ENCODE measurements at places on chromosomes 16 and 17. TPM values are rescaled to one million over a fixed set of nuclear protein-coding genes. Genes with fewer than 3 reads are reported as not detected.

GRCh38 chr17:49817993-49818392, 29.5 kb downstream of the KAT7 start:
- no peak for DNase-seq

Gene KCNG4
- total RNA-seq, result not detected

Gene ZNF624
- total RNA-seq, result 3.9 TPM

- no peak for DNase-seq
These were observed 14.2 kb downstream of the ANKFY1 start for GRCh38 chr17:4249452-4250029.

DNA sequence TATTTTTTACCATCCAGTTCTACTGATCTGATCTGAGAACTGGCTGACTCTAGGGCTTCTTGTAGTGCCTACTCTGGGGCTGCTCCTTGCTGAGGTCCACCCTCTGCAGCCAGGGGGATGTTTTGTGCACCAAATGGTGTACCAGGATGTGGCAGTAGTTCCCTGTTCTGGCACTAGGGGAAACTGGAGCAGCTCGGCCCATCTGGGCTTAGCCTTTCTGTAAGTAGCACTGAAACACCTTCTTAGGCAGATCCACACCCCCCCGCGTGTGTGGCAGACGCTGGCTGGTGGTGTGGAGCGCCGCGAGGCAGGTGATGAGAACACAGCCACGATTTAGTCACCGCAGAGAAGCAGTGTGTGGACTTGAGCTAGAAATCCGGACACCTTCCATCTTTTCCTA, 17.0 kb downstream of the DUSP14 start:
- no peak for DNase-seq

- no peak for DNase-seq
These were observed 13.6 kb downstream of the CMIP start for GRCh38 chr16:81458149-81458669.

Gene HOXB3
- total RNA-seq, result 7.5 TPM

GRCh38 chr17:17300624-17301568, 2.3 kb upstream of the NT5M start:
- no peak for DNase-seq

Gene LITAFD
- not detected for total RNA-seq

Gene CDH13
- 62.3 TPM for total RNA-seq

Gene FBXL20
- 7.2 TPM for total RNA-seq

DNA sequence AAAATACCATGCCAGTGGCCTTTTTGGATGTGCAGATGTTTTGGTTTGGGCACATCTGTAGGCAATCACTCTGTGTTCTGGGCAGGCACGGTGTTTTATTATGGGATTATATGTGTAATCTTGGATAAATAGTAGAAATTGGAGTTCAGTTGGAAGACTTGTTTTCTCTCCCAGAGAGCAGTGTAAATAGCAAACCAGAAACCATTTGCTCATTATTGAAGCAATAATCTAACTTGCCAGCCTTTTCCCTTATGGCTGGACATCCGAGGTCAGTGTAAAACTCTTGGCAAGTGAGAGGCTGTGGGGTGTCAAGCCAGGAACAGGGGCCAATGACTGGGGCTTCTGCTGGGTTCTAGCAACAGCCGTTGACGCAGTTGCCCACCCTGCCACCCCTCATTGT, 69.9 kb downstream of the IRX3 start:
- DNase-seq, result no peak

GRCh38 chr17:32277284-32277683, 11.7 kb downstream of the RHBDL3 start:
- DNase-seq, result no peak

- no peak for DNase-seq
These were observed 16.6 kb upstream of the G6PC1 start for GRCh38 chr17:42883802-42884558.

DNA sequence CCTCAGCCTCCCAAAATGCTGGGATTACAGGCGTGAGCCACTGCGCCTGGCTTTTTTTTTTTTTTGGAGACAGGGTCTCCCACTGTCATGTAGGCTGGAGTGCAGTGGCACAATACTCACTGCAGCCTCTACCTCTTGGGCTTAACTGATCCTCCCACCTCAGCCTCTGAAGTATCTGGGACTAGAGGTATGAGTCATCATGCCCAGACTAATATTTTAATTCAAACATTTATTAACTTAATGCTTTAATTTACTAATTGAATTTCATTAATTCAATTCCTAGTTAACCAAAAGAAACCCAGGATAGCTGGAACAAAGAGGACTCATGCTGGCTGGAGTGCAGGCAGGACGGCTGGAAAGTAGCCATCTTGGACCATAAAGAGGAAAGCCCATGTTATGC, 14.0 kb upstream of the KPNB1 start:
- no peak for DNase-seq

- no peak for DNase-seq
These were observed 80.1 kb upstream of the RPL38 start for GRCh38 chr17:74123350-74123749.

- no peak for DNase-seq
These were observed 187.7 kb downstream of the XYLT1 start for GRCh38 chr16:17283016-17283415.

Gene CFAP97D1
- under 0.01 TPM for total RNA-seq

- DNase-seq, result no peak
These were observed 816.2 kb upstream of the SOX9 start for GRCh38 chr17:71304498-71305158.

DNA sequence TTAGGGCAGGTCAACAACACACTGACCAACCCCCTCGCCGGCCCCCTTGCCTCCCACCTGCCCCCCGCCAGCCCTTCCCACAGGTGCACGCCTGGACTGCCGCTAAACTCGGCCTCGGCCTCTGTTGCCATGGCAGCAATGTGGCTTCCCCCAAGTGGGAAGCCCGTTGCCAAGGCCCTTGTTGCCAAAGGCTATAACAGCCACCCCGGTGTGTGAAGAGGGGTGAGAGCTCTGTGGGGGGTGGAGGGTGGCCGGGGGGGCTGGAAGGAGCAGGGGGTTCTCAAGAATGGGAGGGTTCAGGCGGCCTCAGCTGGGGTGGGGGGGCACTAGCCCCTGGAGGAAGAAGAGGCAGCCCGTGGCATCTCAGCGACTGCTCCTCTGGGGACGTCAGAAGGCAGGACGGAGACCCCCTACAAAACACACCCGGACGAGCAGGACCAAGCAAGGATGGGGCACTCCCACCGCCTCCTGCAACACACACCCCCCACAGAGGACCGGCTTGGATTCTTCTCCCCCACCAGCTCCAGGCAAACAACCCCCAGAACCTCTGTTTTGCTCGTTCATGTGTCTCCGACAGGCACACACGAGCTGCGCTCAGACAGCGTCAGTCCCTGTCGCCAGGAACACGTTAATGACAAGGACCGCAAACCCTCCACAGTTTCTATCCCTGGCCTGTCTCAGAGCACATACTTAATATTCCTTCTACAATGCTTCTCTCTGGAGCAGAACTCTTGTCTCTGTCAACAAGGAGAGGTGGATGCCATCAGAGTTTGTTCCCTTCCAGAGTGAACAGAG, 55.7 kb downstream of the ABR start:
- no peak for DNase-seq

Gene MARCHF10
- total RNA-seq, result not detected

DNA sequence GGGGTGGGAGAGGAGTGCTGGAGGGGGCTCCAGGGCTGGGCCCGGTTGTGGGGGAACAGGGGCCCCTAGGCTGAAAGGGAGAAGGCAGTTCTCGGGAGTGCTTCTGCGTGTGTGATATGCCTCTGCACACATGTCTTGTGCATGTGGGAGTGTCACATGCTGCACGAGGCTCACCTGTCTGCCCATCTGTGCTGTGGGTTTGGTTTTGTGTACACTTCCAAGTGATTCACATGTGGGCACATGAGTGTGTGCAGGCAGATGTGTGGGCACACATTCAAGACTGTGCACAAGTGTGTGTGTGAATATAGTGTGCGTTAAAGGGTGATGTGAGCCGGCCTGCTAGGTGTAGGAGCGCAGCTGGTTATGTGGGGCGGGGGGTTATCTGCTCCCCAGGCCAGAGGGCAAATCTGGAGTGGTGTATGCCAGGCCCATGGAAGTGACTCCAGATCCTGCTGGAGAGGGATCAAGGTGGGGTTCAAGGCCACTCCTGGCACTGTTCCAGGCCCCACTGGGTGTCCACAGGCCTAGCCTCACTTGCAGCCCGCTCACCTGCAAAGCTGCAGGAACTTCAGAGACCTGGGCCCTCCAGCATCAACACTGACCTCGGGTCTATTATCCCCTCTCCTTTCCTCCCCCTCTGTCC, 3.8 kb upstream of the BAHCC1 start:
- no peak for DNase-seq

Measured in pulmonary artery endothelial cell (primary cell).